Kidney glomerular epithelial cell (primary cell): ENCODE measurements at places on chromosomes 1 and 21.
A peak's percentile ranks its signal among the peaks of the same experiment; 100 is the strongest.

- DNase-seq = no peak
These were observed 232.6 kb upstream of the PLXNA2 start for GRCh38 chr1:208476846-208477170.

- peak; percentile 47 for DNase-seq
These were observed 182.1 kb upstream of the DMRTA2 start for GRCh38 chr1:50605186-50605875.

- no peak for DNase-seq
These were observed 1003.0 kb upstream of the NCAM2 start for GRCh38 chr21:19995253-19995652.

GRCh38 chr1:111334169-111334568 is 43.5 kb downstream of the CHIA start:
- DNase-seq = peak; percentile 16

DNA sequence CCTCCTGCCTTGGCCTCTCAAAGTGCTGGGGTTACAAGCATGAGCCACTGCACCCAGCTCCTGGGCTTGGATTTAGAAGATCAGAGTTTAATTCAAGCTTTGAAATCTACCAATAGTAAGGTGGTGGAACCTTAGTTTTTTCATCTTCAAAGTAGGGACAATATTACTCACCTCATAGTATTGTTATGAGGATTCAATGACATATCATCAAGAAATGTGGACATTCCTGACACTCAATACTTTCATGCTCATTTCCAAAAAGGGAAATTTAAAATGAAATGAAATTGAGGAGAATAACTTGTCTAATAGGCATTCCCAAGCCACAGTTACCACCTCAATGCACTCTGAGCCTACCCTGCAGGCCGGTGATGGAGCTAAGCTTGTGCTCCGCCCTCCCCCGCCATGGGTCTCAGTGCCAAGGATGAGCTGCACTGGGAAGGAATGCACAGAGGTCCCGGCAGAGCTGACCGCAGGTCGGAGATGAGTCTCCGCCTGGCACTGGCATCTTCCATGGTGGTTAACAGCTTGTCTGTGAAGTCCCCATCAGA is 56.5 kb upstream of the BCAR3 start:
- DNase-seq = peak; percentile 100

DNA sequence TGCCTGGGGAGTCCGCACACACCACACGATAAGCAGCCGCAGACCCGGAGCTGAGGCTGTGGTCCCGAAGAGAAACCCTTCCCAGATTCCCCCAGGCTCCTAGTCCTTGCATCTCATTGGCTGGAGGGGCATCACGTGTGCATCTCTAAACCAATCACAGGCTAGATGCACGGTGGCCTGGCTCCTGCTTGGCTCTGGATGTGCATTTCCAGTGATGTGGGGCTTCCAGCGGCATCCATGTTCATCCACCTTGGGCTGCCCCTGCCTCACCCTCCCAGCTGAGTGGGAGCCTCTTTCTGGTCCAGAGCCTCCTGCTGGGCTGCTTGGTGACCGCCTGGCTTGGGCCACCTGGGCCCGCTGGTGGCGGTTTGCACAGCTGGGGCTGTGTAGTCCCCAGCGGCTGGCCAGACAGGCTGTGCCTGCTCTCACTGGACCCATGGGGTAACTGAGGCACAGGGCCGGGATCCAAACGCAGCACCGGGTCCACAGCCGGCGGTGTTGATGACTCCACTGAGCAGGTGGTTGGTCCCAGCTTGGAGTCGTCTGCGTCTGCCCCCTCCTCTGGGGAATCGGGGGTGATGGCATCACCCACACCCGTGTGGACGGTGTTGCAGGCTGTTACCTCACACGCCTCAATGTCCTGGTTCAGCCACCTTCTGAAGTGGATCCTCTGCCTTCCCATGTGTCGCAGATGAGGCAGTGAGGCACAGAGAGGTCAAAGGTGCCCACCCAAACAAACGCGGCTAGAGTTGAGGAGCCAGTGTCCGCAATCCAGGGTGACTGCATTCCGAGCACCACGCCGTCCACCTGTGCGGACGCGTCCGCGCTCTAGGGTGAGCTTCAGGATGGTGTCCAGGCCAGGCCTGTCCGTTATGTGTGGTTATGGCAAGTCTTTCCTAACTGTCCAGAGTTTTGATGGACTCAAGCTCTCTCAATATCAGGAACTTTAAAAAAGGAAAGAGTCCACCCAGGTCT is 41.3 kb downstream of the COL6A1 start:
- no peak for DNase-seq

GRCh38 chr1:218765753-218766152 is 407.9 kb upstream of the LYPLAL1 start:
- DNase-seq = no peak

DNA sequence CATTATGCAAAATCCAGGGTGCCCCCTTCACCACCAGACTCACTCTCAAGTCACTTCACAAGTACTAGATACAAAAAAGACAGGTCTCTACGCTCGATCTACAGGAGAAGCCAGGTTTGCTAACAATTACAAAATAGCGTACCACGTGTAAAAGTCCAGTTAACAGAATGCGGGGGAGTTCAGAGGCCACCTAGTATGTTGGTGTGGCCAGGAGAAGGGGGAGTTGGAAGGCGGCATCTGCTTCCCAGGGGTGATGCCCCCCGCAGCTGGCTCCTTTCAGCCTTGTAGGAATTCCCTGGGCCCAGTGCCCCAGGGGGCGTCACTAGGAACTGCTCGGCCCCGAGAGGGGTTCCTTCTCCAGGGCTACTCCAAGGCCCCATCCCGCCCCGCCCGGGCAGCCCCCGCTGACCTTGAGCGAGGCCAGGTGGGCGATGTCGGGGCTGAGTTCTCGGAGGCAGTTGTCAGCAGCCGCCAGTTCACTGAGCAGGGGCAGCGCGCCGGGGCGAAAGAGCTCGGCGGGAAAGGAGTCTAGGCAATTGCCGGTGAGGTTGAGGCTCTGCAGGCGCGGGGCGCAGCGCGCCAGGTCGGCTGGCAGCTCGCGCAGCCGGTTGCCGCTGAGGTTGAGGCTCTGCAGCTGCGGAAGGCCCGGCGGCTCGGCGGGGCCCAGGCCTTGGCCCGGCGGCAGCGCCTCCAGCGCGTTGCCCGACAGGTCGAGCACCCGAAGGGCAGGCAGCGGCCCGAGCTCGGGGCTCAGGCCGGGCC is 664 bp downstream of the LRRC47 start:
- DNase-seq = no peak

DNA sequence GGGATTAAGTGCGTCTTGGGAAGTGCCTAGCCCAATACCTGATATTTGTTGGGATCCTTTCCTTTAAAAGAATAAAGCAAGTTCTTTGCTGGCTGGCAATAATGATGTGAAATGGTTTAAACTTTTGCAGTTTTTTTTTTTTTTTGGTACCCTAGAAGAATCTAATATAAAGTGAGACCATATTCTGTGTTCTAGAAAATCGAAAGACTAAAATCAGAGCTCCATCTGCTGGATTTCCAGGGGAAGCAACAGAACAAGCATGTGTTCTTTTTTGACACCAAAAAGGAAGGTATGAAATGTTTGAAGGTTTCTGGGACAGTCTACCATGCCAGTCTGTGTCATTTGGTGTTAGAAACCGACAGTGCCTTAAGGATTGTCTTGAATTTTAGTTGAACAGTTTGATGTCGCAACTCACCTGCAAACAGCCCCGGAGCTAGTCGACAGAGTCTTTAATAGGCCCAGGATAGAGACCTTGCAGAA is 6.4 kb downstream of the UTP11 start:
- peak; percentile 11 for DNase-seq

DNA sequence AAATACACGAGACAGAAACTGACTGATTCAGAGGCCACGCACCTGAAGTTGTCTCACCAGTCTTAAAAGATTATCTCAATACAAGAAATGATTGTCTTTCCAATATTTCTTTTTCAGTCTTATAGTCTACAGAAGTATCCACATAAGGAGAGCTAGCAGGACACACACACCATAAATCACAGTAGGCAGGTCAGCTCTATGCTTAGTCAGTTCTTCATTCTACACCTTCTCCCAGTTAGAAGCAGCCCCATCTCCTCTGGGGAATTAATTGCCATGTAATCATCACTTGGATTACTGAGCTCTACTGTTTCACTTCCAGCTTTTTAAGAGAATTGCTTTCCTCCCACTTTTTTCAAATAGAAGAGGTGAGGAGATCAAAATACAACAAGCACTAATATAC is 59.6 kb downstream of the SMYD3 start:
- no peak for DNase-seq

- no peak for DNase-seq
These were observed 29.7 kb upstream of the PLCH2 start for GRCh38 chr1:2446394-2446793.

GRCh38 chr1:240074908-240075307 is 16.8 kb upstream of the FMN2 start:
- DNase-seq = no peak

DNA sequence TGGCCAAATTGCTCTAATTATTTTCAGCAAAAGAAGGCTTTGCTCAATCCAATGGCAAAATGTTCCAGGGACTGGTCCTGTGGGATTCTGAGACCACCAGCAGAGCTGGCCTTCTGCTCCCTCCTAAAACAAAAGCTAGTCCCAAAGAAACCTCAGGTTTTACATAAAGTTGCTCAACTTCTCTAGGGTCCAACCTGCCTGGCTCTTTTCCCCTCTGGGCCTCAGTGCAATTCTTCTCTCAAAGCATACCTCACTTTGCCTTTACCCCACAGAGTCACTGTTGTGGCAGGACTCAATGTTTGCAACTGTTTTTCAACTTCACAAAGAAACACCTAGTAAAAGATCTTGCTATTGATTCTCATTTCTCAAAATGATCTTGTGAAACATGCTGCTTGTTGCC is 39.8 kb downstream of the TBX15 start:
- no peak for DNase-seq

GRCh38 chr1:31437433-31438037 is 24.5 kb downstream of the SERINC2 start:
- no peak for DNase-seq

DNA sequence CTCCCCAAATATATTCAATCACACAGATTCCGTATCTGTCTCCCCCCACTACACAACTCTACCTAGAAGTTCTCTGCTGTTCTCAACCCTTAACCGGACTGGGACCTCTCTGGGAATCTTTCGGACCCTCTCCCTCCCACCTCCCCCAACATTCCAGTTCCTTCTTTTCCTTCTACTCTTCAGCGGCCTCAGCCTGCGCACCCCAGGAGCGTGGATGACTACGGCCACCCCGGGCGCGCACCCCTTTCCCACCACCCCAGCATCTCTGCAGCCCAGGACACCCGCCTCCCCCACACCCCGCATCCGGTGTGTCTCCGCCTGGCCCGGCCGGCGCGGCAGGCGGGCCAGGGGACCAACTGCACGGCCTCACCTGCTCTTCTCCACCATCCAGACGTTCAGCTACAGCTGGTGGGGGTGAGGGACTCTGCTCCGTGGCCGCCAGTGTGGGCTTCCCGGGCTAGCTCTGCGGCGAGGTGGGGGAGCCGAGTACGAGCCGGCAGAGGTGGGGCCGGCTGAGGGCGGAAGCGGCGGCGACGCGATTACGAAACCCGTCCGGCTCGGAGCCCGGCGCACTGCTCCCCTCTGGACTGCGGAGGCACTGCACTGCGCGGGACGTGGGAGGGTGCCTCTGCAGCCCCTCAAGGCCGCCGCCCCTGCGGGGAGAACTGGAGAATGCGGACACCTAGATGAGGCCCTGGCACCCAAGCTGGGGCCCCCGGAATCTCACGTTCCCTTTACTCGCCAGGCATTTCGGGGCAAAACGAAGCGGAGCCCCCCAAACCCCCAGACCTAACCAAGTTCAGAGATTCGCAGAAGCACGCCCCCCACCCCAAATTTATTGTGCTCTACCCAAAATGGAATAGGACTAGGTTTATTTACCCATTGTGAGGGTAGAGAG is at the start of gene CDC42SE1:
TSS of gene CDC42SE1 (minus strand) at position 514 of the 898 bp plus-strand sequence. CDS start 3,892 bp downstream, outside the sequence.
- DNase-seq = peak; percentile 52

DNA sequence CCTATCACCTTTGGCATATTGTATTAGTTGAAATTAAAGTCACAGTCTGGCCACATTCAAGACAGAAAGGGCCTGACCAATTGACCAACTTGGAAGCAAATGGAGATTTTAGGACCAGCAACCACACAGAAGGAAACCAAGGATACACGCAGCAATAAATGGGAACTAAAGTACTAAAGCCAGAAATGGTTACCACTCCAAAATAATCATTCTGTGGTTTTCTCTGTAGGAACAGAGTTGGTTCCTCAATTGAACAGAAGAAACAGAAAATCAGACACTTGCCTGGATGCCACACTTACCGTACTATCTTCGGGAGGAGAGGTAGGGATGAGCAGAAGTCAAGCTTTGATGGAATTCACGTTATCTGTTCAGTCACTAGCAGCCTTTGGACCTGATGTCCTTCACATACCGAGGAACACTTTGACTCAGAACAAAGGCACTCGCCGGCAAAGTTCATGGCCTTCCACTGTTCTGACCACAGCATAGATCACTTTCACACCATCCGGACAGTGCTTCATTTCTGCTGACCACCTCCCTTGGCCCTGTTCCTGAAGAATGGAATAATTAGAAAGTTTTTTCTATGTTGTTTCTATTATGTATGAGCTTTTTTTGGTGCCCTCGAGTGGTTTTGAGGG is 96.9 kb downstream of the LPAR3 start:
- DNase-seq = peak; percentile 8
